NCI-H187 (cell line): ENCODE measurements at places on chromosomes 12 and 14.
A peak's percentile ranks its signal among the peaks of the same experiment; 100 is the strongest.

- no peak for DNase-seq
These were observed 93.2 kb downstream of the DACT1 start for GRCh38 chr14:58730792-58731464.

DNA sequence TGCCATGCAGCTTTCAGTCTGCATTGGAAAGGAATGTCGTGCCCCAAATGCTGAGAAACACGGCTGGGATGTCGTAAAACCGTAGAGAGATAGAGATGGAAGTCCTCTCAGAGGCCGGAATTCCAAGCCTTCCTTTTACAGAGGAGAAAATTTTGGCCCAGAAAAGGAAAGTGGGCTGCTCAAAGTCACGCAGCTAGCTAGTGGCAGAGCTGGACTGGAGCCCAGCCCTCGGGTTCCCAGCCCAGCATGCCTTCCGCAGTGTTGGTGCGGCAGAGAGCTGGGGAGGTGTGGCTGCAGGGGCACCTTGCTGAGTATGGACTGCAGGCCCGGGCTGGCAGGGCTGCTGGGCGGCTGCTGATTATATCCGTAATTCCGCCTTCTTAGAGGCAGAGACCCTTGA lies 50.3 kb downstream of the KCNA1 start:
- DNase-seq = no peak

GRCh38 chr12:132409495-132410295 lies 80.3 kb upstream of the FBRSL1 start:
- no peak for DNase-seq

DNA sequence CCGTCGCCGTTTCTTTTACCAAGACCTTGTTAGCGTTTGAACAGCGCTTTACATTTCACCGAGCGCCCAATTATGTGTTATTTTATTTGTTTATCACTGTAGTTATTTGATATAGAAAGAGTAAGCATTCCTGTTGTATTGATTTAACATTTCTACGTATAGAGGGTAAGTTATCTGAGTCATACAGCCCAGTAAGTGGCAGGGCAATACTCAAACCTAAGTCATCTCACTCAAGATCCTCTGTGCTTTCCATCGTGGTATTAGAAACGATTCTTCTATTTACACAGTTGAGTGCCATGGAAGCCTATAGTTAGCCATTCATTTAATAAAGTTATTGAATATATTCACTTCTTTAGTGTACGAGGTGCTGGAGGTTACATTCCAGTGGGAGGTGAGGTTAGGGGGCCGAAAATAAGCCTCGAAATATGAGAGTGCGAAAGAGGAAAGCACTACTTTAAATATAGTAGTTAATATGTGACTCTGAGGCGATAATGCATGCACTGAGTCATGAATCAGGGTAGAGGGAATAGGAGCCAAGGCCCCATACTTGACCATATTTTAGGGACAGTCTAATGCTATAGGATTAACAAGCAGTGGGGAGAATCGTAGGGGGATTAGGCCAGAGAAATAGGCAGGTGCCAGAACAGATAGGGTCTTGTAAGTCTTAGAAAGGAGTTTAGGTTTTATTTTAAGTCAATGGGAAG lies 629 bp downstream of the RAD51AP1 start:
- DNase-seq = no peak

GRCh38 chr12:108701779-108702441 lies 29.4 kb downstream of the CORO1C start:
- DNase-seq = no peak

GRCh38 chr14:36538051-36538450 lies 18.0 kb upstream of the NKX2-1 start:
- no peak for DNase-seq

GRCh38 chr12:47725091-47725772 lies at the start of gene ENDOU:
Gene ENDOU, minus strand, starts transcription at chr12:47725490. Its CDS starts 77 bp downstream, at chr12:47725413.
- DNase-seq = no peak

GRCh38 chr14:89185919-89186855 lies 230.8 kb downstream of the FOXN3 start:
- DNase-seq = no peak

- no peak for DNase-seq
These were observed 327.2 kb downstream of the RAD51B start for GRCh38 chr14:68146818-68147217.

DNA sequence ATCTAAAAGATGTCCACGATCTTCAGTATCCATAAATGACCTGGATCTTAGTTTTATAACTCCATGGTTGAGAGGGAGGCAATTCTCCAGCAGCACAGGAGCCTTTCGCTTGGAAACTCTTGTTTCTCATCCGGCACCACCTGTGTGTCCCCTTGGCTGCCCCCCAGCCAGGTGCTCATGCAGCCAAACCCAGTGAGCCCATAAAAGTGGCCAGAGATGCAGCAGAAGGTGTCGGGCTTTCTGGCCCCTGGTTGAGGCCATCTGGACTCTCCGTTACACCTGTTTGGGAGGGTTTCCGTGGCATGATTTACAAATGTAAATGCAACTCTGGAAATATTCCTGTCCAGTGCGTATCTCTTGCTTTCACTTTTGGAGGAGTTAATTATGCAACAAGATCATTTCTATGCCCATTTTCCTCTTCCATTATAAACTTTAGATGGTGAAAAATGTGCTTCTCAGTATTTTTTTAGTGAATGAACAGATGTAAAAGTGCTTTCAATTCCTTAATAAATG lies 291.1 kb downstream of the DIO2 start:
- no peak for DNase-seq

- no peak for DNase-seq
These were observed 41.2 kb upstream of the CRY1 start for GRCh38 chr12:107134558-107134957.

DNA sequence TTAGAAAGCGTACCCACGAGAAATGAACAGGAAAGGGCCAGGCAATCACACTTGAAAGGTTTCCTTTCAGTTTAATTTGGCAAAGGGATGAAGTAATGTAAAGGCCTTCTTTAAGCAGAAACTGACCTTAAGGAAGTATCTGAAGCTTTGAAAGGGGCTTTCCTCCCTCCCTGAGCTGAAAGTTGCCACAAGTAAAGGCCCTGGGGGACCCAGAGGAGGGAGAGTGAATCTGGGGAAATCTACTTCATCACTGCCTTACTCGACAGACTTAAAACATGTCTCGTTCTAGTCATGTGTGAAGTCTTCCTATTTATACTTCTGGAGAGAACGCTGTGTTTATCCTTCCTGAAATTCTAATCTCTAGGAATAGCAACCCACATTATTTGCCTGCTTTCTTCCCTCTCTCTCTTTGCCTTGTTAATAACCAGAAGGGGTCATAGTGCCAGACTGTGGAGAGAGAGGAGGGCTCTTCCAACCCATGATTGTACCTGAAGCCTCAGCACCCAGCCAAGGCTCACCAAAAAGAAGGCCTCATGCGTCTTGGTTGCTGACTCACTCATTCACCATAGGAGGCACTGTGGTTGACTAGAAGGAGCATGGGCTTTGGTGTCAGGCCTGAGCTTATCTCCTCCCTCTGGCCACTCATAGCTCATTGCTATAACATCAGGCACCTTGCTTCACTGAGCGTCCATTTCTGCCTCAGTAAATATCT lies 10.2 kb upstream of the GPX2 start:
- DNase-seq = no peak

- no peak for DNase-seq
These were observed 26.5 kb upstream of the STRAP start for GRCh38 chr12:15855646-15856045.

DNA sequence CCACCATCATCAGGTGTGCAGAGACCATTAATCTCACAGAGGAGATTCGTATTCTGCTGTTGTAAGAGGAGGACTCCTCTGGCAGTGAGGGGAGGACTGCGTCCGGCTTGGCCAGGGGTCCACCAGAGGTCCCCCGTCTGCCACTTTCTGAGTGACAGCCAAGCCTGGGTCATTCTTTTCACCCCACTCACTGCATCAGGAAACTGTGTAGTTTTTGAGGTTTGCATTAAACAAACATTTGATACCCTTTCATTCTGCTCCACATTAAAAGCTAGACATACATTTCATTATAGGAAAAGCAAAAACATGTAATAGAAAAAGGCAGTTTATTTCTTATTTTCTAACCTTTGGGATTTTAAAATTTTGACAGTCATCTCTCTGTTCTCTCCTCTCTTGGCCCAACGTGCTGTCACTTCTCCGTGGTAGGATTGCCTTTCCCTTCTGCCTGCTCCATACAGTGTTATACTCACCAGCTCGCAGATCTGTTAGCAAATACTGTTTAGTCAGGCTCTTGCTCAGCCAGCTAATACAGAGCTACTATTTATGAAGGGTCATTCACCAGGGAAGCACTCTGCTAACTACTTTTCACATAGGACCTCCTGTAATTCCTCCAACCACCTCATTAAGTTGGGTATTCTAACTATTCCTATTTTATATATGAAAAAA lies 99.3 kb downstream of the PELI2 start:
- no peak for DNase-seq

GRCh38 chr12:7108796-7109571 lies at the start of gene C1RL:
Gene C1RL, minus strand, starts transcription at chr12:7109214. Its CDS starts 34 bp downstream, at chr12:7109180.
- DNase-seq = peak; percentile 37

- DNase-seq = no peak
These were observed 19.1 kb downstream of the PGAM5 start for GRCh38 chr12:132729541-132730320.

- no peak for DNase-seq
These were observed 2.1 kb upstream of the ABCD2 start for GRCh38 chr12:39621670-39622069.

- DNase-seq = no peak
These were observed 28.2 kb downstream of the KIAA0586 start for GRCh38 chr14:58455593-58456265.

DNA sequence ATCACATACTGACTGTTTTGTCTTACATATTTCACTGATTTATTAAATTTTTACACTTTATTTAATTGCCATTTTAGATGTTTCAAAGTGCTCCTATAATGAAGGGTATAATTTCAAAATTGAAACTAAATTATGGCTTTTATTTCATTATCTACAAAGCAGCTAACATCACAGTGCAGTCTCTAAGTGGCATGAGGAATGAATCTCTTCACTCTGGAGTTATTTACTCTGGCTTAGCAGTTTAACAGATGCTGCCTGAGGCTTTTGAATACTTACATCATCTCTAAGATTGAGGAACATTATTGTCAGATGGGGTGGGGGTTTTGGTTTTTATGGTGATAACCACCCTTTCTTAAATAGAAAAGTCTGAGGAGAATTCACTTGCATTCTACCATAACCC lies 386.4 kb downstream of the TRHDE start:
- DNase-seq = no peak

GRCh38 chr14:21313512-21313911 lies 33.6 kb downstream of the RPGRIP1 start:
- no peak for DNase-seq
